Activated CD8-positive, alpha-beta T cell treated with anti-CD3 and anti-CD28 coated beads, Interleukin-2, amount 10 ng/mL, durations not matched to agents 7 days and 5 days (primary cell): ENCODE measurements at places on chromosomes 7 and 10. TPM values are rescaled to one million over a fixed set of nuclear protein-coding genes. Genes with fewer than 3 reads are reported as not detected.

The TPST1 gene
- 1.6 TPM for total RNA-seq

The CTBP2 gene
- 0.40 TPM for total RNA-seq

The MSMB gene
- not detected for total RNA-seq

The COL13A1 gene
- total RNA-seq, result not detected

The PLPP4 gene
- not detected for total RNA-seq

The GNAT3 gene
- not detected for total RNA-seq

The ZNF862 gene
- total RNA-seq, result 24.9 TPM

The ECHDC3 gene
- 1.2 TPM for total RNA-seq

The SLC26A3 gene
- not detected for total RNA-seq

The SRI gene
- total RNA-seq, result 117 TPM

The MYH16 gene
- total RNA-seq, result not detected

The HYAL4 gene
- not detected for total RNA-seq

The SAMD8 gene
- 18.2 TPM for total RNA-seq

The GTF2IRD1 gene
- not detected for total RNA-seq

GRCh38 chr7:94431176-94431575 is 36.5 kb downstream of the COL1A2 start:
- peaks cover 6% of the 10 kb centered on the region for H3K27me3 ChIP-seq
- H3K36me3 ChIP-seq, result no peaks in the 10 kb centered on the region
- no peak overlapping the region for H3K27ac ChIP-seq
- no peak for DNase-seq
- H3K4me1 ChIP-seq, result no peaks in the 10 kb centered on the region
- no peak overlapping the region for H3K4me3 ChIP-seq

GRCh38 chr10:50387732-50388073 is 136.4 kb upstream of the ASAH2 start:
- no peak overlapping the region for H3K4me3 ChIP-seq
- H3K27me3 ChIP-seq, result no peaks in the 10 kb centered on the region
- no peak overlapping the region for H3K27ac ChIP-seq
- peaks cover 6% of the 10 kb centered on the region for H3K36me3 ChIP-seq
- peaks cover 8% of the 10 kb centered on the region for H3K4me1 ChIP-seq

- no peaks in the 10 kb centered on the region for H3K36me3 ChIP-seq
- DNase-seq, result no peak
- H3K27me3 ChIP-seq, result no peaks in the 10 kb centered on the region
These were observed 34.7 kb downstream of the TMEM270 start for GRCh38 chr7:73895626-73896025.

DNA sequence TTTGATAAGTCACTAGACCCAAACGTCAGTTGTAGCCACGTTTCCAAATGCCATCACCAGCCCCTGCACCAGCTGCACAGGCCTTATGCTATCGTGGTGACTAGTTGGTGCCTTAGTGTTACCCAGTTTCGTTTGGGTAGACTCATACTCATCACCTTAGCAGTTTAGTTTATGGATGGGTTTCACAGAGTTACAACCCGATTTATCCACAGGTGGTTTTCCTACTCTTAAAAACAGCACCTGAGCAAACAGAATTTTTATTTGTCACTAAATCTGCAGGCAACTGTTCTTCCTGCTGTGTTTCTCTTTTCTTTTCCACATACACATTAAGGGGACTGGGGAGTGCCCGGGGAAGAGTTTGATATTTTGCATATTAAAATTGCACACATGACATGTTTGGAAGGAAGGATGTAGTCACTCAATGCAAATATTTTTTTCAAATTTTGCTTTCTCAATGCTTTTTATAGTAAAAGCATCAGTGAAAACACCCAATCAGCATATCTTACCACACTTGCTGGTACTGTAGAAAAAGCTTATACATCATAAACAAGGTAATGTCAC is 41.6 kb downstream of the PDSS1 start:
- no peak for DNase-seq
- peak overlapping the region; percentile 35 for H3K27ac ChIP-seq
- H3K27me3 ChIP-seq, result no peaks in the 10 kb centered on the region

DNA sequence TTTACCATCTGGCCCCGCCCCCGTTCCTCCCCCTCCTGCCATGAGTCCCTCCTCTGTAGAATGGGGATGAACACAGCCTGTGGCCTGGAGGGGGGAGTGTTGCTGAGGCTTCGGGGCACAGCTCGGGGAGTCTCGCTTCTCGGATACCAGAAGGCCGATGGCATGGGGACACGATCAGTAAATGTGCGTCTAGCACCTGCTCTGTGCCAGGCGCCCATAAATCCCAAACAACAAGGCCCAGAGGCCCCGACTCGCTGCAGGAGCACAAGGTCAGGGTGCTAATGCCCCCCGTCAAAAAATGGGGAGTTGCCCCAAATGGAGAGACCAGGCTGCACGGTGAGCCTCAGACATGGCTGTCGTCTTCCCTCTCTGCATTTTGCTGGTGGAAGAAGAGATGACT is 40.7 kb downstream of the JAKMIP3 start:
- no peaks in the 10 kb centered on the region for H3K4me1 ChIP-seq
- H3K4me3 ChIP-seq, result no peak overlapping the region
- H3K36me3 ChIP-seq, result no peaks in the 10 kb centered on the region

- H3K36me3 ChIP-seq, result no peaks in the 10 kb centered on the region
- no peak for DNase-seq
- no peak overlapping the region for H3K4me3 ChIP-seq
- H3K27ac ChIP-seq, result no peak overlapping the region
- no peaks in the 10 kb centered on the region for H3K27me3 ChIP-seq
These were observed 46.6 kb downstream of the CNNM2 start for GRCh38 chr10:102964713-102965112.

DNA sequence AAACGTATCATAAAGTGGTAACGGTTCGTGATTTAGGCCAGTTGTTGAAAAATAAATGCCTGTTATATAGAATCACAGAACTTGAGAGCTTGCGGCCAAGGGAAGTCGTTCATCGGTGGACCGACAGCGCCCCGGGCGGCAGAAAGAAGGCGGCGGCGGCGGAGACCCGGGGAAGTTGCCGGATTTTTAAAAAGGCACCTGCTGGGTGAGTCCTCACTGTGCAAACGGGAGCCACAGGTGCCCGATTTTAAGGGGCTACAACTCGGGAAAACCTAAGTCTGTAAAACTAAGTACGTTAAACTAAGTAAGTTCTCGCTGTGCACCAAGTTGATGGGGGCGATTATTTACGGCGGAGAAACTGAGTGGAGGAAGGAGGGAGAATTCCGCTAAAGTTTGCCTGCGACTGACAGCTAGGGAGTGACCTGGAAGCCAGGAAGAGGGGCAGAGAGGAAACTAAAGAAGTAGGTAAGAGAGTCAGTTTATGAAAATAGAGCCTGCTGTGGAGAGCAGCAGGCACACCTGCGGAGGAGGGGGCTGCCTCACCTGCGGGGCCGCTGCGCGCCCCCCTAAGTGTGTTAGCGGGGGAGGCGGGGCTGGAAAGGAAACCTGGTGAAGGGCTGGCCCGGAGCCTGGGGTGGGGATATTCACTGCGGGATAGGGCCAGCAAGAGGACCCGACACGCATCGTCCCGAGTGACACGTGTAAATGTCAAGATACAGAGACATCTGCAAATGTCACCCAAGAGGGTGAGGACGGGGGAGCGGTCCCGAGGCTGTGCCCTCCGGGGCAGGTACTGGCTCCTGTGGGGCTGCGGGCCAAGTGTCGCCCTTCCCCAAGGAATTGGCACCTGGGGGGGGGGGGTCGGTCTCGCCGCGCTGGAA is 996 bp downstream of the ADAM12 start:
- peak overlapping the region; percentile 60 for H3K27ac ChIP-seq
- peaks cover 31% of the 10 kb centered on the region for H3K27me3 ChIP-seq
- H3K36me3 ChIP-seq, result peaks cover 5% of the 10 kb centered on the region
- H3K4me1 ChIP-seq, result peaks cover 5% of the 10 kb centered on the region
- peak; percentile 37 for DNase-seq
- no peak overlapping the region for H3K4me3 ChIP-seq

- no peak overlapping the region for H3K27ac ChIP-seq
- no peak for DNase-seq
- H3K4me1 ChIP-seq, result no peaks in the 10 kb centered on the region
- H3K27me3 ChIP-seq, result no peaks in the 10 kb centered on the region
These were observed 114.9 kb downstream of the DPP6 start for GRCh38 chr7:154167051-154167450.

DNA sequence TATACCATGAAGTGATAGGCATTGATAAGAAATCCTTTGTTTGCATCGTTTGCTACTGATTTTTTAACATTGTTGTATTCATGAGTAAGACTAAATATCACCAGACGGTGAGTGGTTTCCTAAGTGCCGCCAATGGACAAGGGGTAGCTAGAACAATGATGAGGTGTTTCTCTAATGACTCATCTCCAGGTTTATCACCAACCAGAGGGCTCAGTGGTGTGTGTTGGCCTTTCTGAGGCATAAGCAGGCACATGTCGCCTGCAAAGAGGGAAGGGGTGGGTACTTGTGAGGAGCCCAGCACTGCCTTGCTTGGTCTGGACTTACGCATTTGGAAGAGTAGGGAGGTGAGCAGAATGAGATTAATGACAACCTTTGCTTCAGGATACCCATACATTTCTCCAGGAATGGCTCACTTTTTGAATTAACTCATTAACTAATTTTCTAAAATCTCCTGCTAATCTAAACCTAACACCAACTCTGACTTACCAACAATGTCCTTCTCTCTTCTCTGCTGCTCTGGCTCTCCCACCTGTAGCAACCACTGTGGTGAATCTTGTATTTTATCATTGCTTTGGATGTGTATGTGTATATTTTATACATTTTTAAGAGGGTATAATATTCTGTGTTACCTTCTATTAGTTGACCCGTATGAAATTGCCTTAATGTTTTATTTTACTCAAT is 722.6 kb downstream of the GRID1 start:
- H3K4me3 ChIP-seq, result no peak overlapping the region
- H3K27ac ChIP-seq, result no peak overlapping the region
- DNase-seq, result no peak
- H3K27me3 ChIP-seq, result no peaks in the 10 kb centered on the region

DNA sequence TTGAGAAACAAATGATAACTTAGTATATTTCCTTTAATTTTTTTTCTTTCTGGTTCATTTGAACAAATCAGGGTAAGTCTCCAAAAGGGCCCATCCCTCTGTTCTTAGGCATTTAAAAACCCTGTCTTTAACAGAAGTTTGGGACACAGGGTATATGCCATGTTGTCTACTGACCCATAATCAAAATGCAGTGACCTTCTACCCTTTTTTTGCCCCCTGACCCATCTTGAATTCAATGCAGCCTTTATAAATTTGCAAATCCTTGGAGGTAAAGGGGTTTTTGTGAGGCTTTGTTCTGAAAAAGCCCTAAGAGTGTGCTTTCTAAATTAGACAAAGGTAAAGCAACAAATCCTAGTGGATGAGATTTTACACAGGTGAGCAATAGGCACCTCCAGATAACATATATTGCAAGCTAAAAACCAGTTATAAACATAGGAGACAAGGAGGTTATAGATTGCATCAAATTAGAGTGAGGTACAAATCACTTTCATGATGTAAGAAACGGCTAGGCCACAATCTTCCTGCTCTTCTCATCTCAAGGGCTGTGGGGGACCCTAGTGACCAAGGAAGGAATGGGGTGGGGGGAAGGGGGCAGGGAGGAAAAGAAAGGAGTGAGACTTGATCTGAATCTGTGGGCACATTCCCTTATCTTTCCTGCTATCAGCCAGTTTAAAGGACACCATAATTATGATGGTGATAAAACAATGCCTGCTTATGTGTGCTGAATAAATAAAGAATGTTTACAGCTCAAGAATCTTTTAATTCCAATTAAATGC is 2.7 kb downstream of the SKIDA1 start:
- peaks cover 4% of the 10 kb centered on the region for H3K36me3 ChIP-seq
- H3K4me3 ChIP-seq, result no peak overlapping the region
- H3K27me3 ChIP-seq, result peaks cover 74% of the 10 kb centered on the region
- H3K4me1 ChIP-seq, result peaks cover 49% of the 10 kb centered on the region
- no peak for DNase-seq

GRCh38 chr10:87991946-87992345 is 128.5 kb downstream of the PTEN start:
- no peaks in the 10 kb centered on the region for H3K36me3 ChIP-seq
- no peak for DNase-seq
- H3K4me1 ChIP-seq, result peaks cover 8% of the 10 kb centered on the region
- H3K27ac ChIP-seq, result no peak overlapping the region
- H3K27me3 ChIP-seq, result no peaks in the 10 kb centered on the region

GRCh38 chr10:47294057-47294456 is 5.9 kb upstream of the GDF10 start:
- H3K27me3 ChIP-seq, result peaks cover 23% of the 10 kb centered on the region
- DNase-seq, result no peak
- no peaks in the 10 kb centered on the region for H3K36me3 ChIP-seq

GRCh38 chr7:38222481-38223096 is 44.5 kb downstream of the STARD3NL start:
- peak; percentile 57 for DNase-seq
- H3K4me3 ChIP-seq, result no peak overlapping the region
- no peak overlapping the region for H3K27ac ChIP-seq
- H3K4me1 ChIP-seq, result peaks cover 76% of the 10 kb centered on the region
- H3K27me3 ChIP-seq, result no peaks in the 10 kb centered on the region

- no peak for DNase-seq
- H3K27me3 ChIP-seq, result peaks cover 7% of the 10 kb centered on the region
- H3K4me3 ChIP-seq, result no peak overlapping the region
- no peak overlapping the region for H3K27ac ChIP-seq
- no peaks in the 10 kb centered on the region for H3K4me1 ChIP-seq
These were observed 9.1 kb upstream of the PRPS1L1 start for GRCh38 chr7:18036783-18037182.

DNA sequence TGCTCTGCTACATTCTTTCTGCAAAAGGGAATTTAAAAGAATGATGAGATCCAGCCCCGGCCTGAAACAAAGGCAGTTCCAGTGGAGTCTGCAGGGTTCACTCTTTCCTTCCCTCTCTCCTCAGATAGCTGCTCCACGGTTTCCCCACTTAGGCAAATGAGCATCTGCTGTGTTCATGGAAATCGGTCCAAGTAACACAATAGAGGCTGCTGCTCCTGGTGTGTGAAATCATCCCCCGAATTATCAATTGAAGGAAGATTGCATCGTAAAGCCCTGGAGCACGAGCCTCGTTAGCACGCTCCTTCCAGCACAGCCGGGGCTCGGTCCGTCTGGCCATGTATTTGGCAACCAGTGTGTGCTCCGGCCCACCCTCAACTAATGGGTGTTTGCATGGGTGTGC is 108.3 kb upstream of the DPP6 start:
- no peak overlapping the region for H3K27ac ChIP-seq
- H3K36me3 ChIP-seq, result no peaks in the 10 kb centered on the region
- no peak for DNase-seq
- H3K4me3 ChIP-seq, result no peak overlapping the region
- H3K4me1 ChIP-seq, result no peaks in the 10 kb centered on the region

- peak overlapping the region; percentile 95 for H3K4me3 ChIP-seq
- DNase-seq, result peak; percentile 72
These were observed 700 bp downstream of the SMC3 start for GRCh38 chr10:110568055-110568735.

DNA sequence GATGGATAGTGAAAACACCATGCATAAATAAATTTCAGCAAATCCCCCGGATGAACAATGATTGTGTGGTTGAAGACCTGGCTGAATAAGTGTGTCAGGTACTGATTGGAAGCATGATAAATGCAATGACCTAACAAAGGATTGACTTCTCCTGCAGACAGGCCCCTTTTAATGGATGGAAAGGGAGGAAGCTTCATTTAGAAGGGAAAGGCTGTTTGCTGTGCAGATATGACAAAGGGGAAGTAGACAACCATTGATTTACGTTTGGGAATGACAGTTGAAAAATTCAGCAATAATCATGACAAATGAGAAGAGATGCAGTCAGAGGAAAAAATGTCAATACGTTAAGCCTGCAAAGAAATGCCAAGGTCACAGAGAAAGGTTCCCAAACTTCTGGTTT is 503.8 kb downstream of the LRMDA start:
- DNase-seq, result no peak
- no peak overlapping the region for H3K27ac ChIP-seq
- no peaks in the 10 kb centered on the region for H3K4me1 ChIP-seq
- no peaks in the 10 kb centered on the region for H3K27me3 ChIP-seq
